ENCODE measurements at places on chromosomes 12 and 14. TPM values are rescaled to one million over a fixed set of nuclear protein-coding genes. Genes with fewer than 3 reads are reported as not detected.

- no peak overlapping the region for H3K4me3 ChIP-seq
- no peaks in the 10 kb centered on the region for H3K27me3 ChIP-seq
- no peaks in the 10 kb centered on the region for H3K36me3 ChIP-seq
- H3K27ac ChIP-seq: peak overlapping the region; percentile 1
- H3K4me1 ChIP-seq: peaks cover 4% of the 10 kb centered on the region
Measured at GRCh38 chr12:31714406-31715271, 14.2 kb downstream of the AMN1 start.

DNA sequence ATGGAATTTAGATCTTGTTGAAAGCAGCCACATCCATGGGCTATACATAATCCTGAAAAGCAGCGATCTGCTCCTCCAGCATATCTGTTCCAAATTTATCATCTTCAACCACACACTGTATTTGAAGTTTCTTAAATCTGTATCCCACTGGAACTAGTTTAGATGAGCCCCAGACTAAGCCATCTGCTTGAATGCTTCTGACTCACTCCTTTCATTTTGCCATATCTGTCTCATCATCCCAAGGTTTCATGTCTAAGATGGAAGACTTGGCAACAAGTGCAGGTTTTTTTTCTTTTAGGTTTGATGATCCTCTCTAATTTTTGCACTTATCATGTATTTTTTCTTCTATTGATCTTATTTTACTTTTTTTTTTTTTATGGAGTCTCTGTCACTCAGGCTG is 54.4 kb upstream of the TMEM263 start:
- peaks cover 7% of the 10 kb centered on the region for H3K4me1 ChIP-seq
- H3K27ac ChIP-seq: no peak overlapping the region
- no peak for DNase-seq
- no peaks in the 10 kb centered on the region for H3K36me3 ChIP-seq

DNA sequence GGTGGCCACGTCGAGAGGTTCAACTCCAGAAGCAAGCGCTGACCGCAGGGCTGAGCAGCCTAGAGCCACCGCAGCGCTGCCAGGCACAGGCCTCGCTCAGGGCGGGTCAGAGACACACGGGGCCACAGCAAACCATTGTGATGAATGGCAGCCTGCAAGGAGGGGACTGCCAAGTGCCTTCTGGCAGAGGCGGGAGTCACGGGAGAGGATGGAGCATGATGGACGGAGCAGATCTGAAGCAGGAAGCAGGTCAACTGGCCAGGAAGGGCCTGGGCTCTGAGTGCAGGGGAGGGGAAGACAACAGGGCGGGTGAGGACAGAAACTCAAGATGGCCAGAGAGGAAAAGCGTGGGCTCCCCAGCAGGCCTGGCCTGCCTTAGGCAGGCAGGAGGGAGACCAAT is 49.8 kb downstream of the CDC42BPB start:
- H3K27ac ChIP-seq: no peak overlapping the region
- H3K36me3 ChIP-seq: no peaks in the 10 kb centered on the region
- no peaks in the 10 kb centered on the region for H3K4me1 ChIP-seq
- no peaks in the 10 kb centered on the region for H3K27me3 ChIP-seq
- no peak overlapping the region for H3K4me3 ChIP-seq

DNA sequence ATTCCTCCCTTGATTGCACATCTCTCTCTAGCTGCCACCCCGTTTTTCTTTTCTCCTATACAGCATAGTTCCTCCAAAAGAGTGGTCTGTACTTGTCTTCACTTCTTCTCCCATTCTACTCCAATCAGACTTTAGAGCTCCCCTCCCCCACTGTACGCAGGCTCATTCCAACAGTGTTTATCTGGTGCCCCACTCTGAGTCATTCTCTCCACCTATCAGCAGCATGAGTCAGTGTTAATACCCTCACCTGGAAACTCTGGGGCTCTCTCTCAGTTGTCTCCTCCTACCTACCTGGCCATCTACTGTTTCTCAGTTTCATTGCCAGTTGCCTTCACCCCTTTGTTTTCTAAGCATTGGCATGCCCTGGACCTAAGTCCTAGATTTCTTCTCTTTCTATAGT is 175.1 kb upstream of the ARHGAP5 start:
- no peaks in the 10 kb centered on the region for H3K4me1 ChIP-seq
- H3K27me3 ChIP-seq: peaks cover 2% of the 10 kb centered on the region
- no peaks in the 10 kb centered on the region for H3K36me3 ChIP-seq
- no peak overlapping the region for H3K27ac ChIP-seq
- DNase-seq: no peak
- no peak overlapping the region for H3K4me3 ChIP-seq

DNA sequence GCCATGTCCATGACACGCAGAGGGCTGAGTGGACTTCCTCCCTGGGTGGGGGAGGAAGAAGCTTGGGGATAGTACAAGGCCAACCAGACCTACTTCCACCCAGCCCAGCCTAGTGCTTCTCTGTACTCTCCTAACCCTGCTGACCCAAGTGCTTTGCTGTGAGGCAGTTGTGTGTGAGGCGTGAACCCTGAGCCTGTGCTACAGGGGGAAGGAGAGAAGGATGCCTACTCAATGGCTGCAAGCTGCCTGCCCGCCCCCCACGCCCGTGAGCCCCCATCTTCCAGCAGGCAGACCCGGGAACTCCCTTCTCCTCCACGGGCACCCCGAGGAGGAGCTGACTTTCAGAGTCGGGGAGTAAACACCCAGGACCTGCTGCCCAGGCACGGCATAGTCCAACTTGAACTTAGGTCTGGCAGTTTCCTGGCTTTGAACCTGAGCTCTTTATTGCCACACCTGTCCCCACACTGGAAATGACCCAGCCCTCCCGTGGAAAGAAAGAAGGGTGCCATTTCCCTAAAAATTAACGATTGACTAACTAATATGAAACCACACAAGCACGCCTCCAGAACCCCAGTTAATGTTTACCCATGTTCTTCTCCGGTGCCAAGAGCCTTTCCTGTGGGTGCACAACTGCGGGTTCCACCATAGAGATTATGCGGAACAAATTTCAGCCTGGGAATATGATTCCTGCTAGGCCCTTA is 10.8 kb downstream of the ALDH2 start:
- H3K4me1 ChIP-seq: peaks cover 26% of the 10 kb centered on the region
- no peak for DNase-seq
- no peaks in the 10 kb centered on the region for H3K36me3 ChIP-seq
- H3K27me3 ChIP-seq: no peaks in the 10 kb centered on the region
- no peak overlapping the region for H3K27ac ChIP-seq

GRCh38 chr14:53432378-53432802 is 279.3 kb upstream of the DDHD1 start:
- DNase-seq: no peak
- H3K27me3 ChIP-seq: no peaks in the 10 kb centered on the region
- H3K36me3 ChIP-seq: no peaks in the 10 kb centered on the region
- no peak overlapping the region for H3K27ac ChIP-seq
- no peak overlapping the region for H3K4me3 ChIP-seq

DNA sequence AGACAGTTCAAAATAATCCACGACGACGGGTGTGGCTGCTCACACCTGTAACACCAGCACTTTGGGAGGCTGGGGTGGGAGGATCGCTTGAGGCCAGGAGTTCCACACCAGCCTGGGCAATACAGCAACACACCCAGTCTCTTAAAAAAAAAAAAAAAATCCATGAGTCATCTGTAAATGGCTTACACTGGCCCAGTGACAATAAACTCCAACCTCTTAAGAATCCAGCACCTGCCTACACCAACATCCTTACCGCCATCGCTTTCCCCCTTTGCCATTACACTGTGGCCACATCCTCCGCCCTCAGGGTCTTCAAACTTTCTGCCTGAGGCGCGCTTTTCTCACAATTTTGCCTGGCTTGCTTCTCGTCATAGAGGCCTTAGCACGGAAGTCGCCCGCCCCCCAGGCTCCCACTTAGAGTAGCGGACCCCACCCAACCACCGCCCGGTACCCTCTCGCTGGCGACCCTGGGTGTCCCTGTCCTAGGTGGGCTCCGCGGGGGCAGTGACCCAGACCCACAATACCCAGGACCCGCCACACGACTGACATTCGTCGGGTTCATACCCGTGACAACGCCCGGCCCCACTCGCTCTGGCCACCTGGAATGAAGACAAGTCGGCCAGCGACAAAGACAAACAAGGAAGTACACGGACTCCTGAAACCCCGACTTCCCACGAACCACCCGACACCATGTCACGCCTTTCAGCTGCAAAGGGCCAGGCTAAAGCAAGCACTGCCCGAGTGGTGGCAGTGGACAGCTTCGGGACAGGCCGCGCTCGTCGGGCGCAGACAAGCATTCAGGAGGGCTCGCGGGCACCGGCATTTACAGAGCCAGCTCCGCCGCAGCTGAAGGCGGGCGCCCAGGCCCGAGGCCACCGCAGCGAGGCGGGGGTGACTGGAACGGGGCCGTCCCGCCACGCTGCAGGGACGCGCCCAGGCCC is 636 bp downstream of the GOLGA3 start:
- peak overlapping the region; percentile 69 for H3K27ac ChIP-seq
- peak overlapping the region; percentile 98 for H3K4me3 ChIP-seq
- no peak for DNase-seq
- no peaks in the 10 kb centered on the region for H3K27me3 ChIP-seq
- H3K36me3 ChIP-seq: peaks cover 21% of the 10 kb centered on the region
- peaks cover 26% of the 10 kb centered on the region for H3K4me1 ChIP-seq

DNA sequence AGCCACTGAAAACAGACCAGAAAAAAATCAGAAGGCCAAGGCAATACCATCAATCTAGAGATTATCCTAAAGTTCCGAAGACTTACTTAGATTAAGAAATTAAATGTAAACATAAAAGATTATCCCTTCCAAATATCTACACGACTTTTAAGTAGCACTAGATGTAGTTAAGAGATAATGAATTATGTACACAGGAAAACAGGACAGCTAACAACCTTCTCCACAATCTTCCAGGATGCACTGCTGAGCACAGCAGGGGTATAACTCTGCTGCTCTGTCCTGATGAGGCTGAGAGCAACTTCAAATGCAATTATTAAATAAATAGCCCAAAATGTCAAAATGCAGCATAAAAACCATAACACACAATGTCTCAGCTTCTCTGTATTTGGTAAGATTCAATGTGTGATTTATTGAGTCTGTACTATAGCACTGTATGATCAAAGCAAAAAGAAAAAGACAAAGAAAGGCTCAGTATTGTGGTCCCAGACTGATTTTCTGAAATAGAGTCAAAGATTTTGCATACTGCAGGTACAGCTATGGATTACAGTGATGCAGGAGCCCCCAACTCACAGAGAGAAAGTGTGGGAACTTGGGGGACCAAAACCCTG is 56.9 kb downstream of the TMTC1 start:
- no peaks in the 10 kb centered on the region for H3K36me3 ChIP-seq
- no peaks in the 10 kb centered on the region for H3K27me3 ChIP-seq
- no peak overlapping the region for H3K27ac ChIP-seq

GRCh38 chr12:64810831-64811230 is 13.6 kb upstream of the TBC1D30 start:
- no peaks in the 10 kb centered on the region for H3K4me1 ChIP-seq
- DNase-seq: no peak
- no peak overlapping the region for H3K27ac ChIP-seq

GRCh38 chr14:71169861-71170260 is 262.6 kb downstream of the PCNX1 start:
- H3K36me3 ChIP-seq: no peaks in the 10 kb centered on the region
- DNase-seq: no peak
- no peak overlapping the region for H3K27ac ChIP-seq
- H3K4me1 ChIP-seq: peaks cover 14% of the 10 kb centered on the region
- no peaks in the 10 kb centered on the region for H3K27me3 ChIP-seq
- H3K4me3 ChIP-seq: no peak overlapping the region

The FOXJ2 gene
- total RNA-seq: 28.5 TPM

The PTPN6 gene
- total RNA-seq: 312 TPM

The PRPH gene
- total RNA-seq: not detected

The MOK gene
- total RNA-seq: 3.9 TPM

The NID2 gene
- total RNA-seq: 0.80 TPM

The HCAR3 gene
- total RNA-seq: 1.8 TPM
